COLO829 (cell line): ENCODE measurements at places on chromosomes 6 and 20.

DNA sequence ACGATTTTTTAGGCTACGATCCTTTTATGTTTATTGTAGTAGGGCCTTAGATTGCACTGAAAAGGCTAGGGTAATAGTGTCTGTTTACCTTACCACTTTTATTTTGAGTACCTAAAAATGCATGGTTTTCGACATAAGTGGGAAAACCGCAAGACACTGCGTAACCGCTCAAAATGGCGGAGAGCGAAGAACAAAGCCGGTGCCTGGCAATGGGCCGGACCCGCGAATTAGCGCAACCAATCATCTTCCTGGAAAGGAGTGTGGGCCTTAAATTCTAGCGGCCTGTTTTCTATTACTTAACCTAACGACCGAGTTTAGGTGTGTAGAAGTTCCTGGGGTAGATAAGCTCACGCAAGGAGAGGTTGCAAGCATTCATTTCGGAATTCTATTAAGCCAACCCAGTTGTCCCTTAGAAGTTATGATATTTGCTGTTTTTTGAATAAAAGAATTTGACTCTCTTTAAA lies 118.0 kb downstream of the HFE start:
- peak; percentile 87 for DNase-seq

DNA sequence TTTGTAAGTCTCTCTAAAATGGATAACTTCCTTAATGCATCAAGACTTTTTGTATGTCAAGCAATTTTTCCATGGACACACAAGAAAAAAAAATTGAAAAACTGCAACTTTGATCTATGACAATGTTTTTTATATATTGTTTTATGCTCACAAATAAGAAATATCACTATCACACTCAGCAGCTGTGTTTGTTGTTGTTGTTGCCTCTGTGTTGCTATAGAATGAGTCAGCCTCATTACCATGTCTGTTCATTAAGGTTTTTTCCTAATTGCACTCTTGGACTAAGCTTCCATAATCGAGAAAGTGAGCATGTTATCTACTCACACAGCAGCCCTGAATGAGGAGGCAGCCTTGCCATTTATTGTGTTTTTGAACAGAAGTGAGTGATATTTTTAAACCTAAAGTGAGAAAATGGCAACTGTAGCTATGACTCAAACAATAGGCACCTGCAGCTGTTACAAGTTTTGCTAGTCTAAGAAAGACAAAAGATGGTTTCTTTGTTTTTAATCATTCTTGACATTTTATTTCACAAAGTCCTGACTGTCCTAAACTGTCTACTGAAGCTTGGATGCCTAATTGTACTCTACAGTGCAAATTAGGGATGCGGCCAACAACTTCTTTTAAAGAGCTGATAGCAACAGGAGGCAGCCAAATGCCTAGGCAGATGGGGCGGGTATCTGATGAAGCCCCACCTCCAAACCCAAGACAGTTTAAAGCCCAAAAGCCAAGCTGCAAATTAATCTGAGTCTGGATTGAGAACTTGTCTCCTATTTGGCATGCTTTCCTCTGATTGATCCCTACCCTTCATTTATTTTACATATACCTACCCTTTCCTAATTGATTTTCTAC lies 77.9 kb upstream of the DOK5 start:
- no peak for DNase-seq

DNA sequence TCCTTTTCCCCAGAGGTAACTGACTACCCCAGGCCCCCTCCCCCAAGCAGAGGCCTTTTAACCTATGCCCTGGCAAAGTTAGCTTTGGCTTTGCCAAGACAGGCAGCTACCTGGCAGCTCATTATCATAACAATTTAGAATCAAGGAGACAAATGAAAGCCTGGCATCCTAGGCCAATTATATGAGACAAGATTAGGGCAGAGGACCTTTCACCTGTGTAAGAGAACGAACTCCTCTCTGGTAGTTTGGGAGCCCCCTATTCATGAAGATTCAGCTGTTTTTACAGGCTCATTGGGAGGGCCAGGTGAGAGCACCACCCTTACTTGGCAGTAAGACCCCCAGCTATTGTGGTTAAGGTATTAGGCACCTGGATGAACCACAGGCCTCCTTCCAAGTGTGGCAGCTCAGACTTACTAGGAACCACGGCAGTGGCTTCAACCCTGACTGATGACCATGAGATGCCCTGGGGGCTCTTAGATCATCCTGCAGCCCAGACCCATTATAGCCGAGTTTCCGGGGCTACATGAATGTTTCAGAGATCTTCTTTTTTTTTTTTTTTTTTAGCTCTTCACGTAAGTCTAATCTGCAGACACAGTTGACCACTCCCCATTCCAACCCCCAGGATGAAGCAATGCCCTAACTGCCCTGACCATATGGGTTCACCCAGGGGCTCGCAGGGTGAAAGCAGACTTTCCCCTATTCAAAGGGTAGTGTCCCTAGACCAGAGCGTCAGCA lies 56.2 kb downstream of the RAB44 start:
- DNase-seq, result no peak

GRCh38 chr6:99611148-99611547 lies 4.5 kb downstream of the PRDM13 start:
- DNase-seq, result no peak

DNA sequence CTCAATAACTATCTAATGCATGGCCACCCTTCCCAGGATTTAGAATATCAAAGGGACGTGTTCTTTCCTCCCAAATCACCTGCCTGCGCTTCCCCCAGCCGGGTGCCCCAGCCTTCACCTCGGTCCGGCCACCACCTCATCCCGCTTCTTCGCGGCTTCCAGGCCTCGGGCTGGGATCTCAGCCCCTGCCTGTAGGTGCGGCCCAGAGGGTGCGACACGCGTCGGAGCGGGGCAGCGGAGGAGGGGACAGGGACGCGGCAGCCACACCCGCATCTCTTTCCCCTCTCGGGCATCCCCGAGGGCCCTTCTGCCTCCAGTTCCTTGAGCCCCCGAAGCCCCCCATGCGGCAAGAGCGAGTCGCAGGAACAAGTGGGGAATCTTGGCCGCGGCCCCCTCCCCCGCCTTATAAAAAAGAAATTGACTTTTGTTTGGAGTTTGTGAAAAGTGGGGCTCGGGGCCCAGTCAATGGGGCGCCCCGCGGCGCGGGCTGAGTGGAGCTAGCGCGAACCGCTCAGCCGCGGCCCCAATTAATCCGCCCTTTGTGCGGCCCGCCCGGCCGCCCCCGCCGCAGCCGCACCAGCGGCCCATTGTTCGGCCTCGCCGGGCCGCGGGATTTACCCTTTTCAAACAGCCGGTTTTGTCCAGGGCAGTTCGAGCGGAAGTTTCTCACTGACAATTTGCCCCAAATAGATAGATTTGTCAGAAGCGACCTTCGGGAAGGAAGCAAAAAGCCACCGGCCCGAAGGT lies 8.4 kb upstream of the NR2E1 start:
- no peak for DNase-seq

DNA sequence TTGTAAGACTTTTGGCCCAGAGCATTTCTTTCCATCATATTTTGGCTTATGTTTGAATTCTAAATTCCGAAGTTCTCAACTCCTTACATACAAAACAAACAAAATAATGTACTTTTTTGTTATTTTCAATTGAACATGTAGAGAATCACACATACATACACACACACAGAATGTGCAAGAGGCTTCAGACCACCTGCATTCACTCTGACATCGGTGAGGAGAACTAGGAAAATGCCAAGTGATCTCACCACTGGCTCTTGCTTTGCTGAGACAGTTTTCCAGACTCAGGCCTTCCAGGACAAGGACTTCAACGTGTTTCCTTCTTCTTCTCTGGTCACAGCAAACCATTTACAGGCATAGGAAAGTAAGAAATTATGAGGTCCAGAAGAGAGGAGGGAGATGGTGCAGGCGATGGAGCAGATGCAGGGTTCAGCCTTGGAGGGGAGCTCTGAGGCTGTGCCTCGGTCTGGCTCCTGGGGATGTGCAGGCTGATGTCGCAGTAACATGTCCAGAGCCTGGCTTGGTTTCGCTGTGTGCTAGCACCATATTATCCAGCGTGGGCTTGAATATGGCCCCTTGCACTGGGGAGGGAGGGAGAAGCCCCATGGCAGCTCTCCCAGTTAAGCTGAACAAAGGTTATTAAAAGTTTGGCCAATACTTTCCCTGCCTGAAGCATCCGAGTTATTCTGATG lies 93.4 kb downstream of the DACT2 start:
- DNase-seq, result no peak

GRCh38 chr20:43726333-43726732 lies 469 bp downstream of the GTSF1L start:
- DNase-seq, result no peak

- DNase-seq, result no peak
These were observed 89.0 kb upstream of the EPB41L1 start for GRCh38 chr20:36065427-36065998.

GRCh38 chr6:7172649-7173048 lies 64.9 kb downstream of the RREB1 start:
- DNase-seq, result no peak

GRCh38 chr6:33851959-33852358 lies 48.2 kb upstream of the MLN start:
- no peak for DNase-seq

- DNase-seq, result no peak
These were observed 63.2 kb downstream of the OLIG3 start for GRCh38 chr6:137430954-137431353.

GRCh38 chr6:154514481-154514880 lies 4.0 kb upstream of the CNKSR3 start:
- no peak for DNase-seq

DNA sequence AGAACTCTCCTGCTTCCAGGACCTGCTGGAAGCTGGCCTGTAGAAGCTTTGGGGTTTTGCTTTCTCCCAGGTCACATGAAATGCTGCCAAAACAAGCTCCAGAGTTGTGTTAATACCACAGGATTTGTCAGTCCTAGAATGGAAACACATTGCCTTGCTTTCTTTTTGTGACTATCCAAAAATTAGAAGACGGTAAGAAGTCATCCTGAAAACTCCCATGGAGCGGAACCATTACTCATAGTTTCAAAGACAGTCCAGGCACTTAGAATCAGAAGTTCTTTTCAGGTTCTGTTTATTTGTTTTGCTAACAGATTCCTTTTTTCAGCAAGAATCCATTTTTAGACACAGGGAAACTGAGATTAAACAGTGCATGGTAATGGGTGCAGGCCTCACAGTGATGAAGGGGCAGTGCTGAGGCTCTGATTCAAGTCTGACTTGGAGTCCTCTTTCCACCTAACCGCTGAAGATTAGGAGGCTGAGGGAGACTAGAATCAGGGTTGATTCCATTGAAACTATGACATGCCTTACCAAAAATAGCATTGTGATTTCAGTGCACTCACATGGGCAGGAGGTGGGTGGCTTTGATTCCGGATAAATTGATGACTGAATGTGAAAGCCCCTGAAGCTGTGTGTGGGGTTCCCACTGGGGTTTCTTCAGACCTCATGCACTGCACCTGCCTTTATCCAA lies 72.2 kb upstream of the NAA20 start:
- no peak for DNase-seq

- no peak for DNase-seq
These were observed 55.1 kb downstream of the SAMD3 start for GRCh38 chr6:130167655-130168054.

- DNase-seq, result no peak
These were observed 1.9 kb upstream of the SLC4A11 start for GRCh38 chr20:3240776-3241363.

- no peak for DNase-seq
These were observed 96.9 kb upstream of the FOXQ1 start for GRCh38 chr6:1215023-1215422.

- DNase-seq, result no peak
These were observed 10.9 kb downstream of the PYGB start for GRCh38 chr20:25258828-25259227.

GRCh38 chr20:23745247-23745646 lies 5.5 kb downstream of the CST1 start:
- DNase-seq, result no peak

DNA sequence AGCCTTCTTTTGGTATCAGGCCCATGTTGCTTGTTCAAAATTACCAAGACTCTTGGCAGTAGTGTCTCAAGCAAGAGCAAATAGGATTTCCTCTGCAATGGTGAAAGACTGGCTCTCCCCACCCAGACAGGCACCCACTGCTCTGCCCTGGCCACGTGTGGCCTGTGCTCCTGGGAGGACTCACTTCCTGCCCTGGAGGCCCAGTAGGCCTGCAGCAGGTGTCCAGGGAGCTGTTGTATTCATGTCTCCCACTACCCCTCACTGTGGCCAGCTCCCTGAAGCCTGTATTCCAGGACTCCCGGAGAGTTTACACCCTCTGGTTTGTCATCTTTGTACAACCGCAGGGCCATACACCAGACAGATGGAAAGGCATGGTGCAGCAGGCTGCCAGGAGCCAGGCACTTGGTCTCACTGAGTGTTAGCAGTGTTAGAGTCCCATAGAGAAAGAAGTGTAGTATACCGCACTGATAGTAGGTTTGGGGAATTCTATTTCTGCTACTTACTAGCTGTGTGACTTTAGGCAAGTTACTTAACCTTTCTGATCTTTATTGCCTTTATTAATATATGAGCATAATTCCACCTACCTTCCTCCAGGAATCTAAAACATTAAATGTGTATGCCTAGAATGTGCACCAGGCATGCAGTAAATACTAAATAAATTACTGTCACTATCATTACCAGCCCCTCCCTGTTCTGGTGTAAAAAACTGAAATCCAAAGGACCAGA lies 159.7 kb downstream of the TMEM242 start:
- DNase-seq, result no peak

DNA sequence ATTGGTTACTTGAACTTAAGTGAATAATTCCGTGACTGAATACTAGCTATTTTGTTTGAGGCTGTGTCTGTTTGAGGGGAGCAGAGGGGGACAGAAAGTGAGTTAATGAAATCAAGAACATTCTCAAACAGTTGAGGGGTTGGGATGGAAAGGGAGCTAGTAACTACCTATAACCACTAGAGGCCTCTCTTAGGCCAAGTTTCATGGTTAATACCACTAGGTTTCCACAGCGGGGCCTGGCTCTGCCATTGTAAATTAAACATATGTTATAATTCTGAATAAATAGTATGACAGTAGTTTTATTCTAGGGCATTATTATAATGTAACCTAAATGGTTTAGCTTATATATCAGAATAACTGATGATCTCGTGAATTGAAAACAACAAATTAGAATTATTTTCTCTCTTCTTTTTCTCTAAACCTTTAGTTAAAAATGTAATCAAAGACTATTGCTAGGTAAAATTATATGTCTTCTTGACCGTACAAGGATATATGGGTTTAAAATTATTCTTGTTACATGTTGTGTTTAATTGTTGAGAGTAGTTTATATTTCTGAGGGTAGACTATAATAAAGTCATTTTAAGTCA lies 108.1 kb downstream of the BCKDHB start:
- DNase-seq, result peak; percentile 55

DNA sequence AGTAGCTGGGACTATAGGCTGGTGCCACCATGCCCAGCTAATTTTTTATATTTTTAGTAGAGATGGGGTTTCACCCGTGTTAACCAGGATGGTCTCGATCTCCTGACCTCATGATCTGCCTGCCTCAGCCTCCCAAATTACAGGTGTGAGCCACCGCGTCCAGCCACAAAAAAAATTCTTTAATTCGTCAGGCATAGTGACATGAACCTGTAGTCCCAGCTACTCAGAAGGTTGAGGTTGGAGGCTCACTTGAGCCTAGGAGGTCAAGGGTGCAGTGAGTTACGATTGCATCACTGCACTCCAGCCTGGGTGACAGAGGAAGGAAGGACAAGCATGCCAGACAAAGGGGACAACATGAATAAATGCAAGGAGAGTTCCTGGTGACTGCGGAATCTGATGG lies 19.5 kb upstream of the ASXL1 start:
- DNase-seq, result no peak
